ENCODE measurements at places on chromosomes 1 and 21. TPM values are rescaled to one million over a fixed set of nuclear protein-coding genes. Genes with fewer than 3 reads are reported as not detected.

DNA sequence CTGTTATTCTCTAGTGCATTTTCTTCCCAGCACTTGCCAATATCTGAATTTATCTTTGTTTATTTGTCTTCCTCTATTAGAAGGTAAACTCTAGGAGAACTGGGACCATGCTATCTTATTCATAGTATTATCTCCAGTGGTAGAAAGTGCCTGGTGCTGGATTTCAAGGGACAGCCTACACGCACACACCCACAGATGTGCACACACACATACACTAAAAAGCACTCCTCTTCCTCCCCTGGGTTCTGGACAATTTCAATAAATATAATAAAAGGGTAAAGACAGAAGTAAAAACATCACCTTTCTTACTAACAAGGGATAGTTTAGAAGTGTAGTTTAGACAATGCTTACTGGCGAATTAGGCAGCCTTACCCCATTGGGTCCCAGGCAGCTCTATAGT is 28.5 kb upstream of the USP24 start:
- no peak for DNase-seq

Gene CFH
- total RNA-seq, result not detected

Gene CHIA
- total RNA-seq, result not detected

DNA sequence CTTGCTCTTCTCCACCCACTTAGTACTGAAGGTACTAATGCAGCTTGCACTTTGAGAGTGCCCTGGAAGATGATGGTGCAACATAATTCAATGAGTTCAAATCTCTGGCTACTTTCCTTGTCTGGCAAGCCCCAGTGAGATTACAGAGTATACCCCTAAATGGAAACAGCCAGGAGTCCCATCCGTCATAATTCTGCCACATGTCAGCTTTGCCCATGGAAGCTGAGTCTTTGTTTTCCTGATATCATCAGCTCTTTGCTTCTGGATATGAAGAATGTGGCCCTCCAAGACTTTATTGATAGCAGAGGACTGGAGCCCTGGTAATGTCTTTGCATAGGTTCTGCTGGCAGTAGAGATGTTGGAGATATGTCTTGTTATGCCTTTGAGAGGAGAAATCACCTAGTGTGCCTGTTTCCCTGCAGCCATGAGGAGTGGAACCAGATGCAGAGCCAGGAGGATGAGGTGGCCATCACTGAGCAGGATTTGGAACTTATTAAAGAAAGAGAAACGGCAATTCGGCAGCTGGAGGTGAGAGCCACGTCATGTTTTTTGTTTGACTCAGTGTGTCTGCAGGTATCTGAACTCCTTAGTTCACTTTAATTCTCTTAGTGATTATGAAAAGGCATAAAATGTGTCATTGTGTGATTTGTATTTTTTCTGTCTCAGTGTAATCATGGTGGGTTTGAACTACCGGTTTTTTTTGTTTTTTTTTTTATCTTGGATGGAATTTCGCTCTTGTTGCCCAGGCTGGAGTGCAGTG is 18.7 kb upstream of the PPP1R8 start:
- no peak for DNase-seq

- no peak for DNase-seq
These were observed 1.0 kb downstream of the SH3BP5L start for GRCh38 chr1:248824701-248825100.

DNA sequence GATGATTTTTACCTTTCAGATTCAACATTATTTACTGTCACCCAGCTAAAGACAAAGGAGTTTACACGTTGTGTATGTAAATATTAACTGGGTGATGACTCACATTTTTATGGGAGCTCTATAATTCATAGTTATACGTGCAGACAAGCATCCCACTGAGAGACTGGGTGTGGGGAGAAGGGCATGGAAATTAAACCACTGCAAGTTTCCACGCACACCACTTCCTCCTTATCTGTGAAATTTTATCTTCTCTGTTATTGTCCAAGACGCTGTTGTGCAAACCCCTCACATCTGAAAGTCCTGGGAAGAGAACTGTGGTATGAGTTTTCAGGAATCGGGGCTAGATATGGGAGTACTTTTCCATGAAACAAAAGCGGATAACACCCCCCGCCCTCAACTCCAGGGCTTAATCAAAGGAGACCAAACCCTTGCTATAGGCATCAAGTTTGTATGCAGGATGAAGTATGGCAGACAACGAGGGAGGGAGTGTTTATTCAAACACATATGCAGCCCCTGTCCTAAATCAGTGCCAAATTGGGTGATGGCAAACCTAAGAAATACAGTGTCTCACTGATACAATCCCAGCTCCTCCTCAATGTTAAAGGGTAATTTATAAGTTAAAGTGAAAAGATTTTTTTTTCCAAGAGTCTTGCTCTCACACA is 23.3 kb upstream of the DPT start:
- no peak for DNase-seq

Data from H7 (cell line).